Stimulated activated naive CD4-positive, alpha-beta T cell (primary cell): ENCODE measurements at places on chromosomes 4 and X.

DNA sequence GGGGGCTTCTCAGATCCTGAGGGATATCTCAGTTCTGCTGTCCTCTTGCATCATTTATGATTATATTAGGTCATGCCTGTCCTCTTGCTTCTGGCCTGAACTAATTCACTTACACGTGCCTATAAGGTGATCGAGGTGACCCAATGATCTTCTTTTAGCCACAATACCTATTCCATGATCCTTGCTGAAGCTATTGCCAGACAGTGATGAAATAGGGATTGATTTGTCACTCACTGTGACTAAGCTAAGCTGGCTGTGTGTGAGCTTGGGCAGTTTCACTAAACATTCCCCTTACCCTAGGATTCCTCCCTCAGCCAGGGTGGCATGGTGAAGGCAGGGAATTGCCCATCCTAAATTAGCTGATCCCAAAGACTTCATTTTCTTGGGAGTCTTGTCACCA, 19.0 kb downstream of the HADH start:
- no peak for DNase-seq

DNA sequence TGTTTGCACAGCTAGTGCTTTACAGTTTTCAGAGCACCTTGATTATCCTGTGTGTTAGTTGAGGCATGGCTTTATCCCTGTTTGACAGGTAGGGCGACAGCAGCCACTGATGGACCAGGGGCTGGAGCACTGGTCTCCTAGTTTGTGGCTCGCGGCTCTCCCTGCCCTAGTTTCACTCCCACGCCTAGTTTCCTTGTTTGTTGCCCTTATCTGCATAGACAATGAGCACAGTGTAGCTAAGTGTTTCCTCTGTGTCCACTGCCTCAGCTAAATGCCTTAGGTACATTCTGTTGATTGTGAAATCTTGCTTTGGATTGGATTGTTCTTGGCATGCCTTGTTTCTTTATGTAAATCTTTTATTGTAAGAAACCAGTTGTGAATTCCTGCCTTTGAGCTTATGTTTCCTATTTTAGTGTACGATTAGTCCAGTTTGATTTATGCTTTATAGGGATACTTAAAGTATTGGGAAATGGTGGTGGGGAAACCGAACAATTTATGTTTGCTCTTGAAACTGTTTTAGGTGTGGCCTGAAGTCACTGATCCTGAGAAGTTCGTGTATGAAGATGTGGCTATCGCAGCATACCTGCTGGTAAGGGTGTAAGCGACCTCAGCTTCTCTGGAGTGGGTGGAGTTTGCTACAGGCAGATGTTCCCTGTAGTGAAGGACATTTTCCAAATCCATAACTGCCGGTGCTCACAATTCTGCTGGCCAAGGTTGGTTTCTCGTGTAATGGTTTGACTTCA, 11.0 kb downstream of the TRMT44 start:
- DNase-seq: no peak

GRCh38 chr4:111572470-111572869, 572.8 kb upstream of the FAM241A start:
- no peak for DNase-seq

- no peak for DNase-seq
These were observed 147.0 kb downstream of the DACH2 start for GRCh38 chrX:86295293-86295692.

DNA sequence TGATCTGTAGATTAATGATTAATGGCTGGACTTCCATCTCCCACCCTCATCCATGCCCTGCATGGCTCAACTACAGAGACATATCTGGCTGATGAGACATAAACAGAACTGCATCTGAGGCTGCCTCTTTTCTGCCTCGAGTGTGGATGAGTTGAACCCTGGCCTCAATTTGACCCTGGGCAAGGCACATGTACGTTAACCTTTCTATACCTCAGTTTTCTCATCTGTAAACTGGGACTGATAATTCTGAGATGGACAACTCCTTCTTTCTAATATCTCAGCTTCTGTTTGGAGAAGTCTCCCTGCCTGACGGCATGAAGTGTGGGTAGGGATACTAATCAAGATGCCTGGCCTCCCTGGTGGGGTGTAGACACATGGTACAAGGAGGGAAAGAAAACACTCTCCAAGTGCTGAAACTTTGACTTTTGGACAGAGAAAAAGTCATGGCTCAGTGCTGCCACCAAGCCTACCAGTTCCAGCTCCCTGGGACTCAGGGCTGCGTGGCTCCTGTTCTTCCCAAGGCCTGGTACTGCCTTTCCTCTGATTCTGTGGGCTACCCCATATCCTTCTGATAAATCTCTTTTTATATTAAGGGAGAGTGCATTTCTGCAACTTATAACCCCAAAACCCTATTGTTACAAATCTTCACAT, 64.4 kb downstream of the HAUS3 start:
- DNase-seq: no peak

DNA sequence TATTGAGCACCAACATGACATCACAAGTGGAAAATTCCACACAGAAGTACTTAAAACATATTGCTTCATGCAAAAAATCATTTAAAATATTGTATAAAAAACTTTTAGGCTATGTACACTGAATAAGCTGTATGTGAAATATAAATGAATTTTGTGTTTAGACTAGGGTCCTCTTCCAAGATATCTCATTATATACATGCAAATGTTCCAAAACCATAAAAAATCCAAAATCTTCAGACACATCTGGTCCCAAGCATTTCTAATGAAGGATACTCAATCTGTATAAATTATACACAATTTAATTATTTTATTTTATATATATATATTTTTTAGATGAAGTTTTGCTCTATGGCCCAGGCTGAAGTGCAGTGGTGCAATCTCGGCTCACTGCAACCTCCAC, 10.1 kb upstream of the GSX2 start:
- DNase-seq: no peak
